ENCODE measurements at places on chromosomes 3 and 15. TPM values are rescaled to one million over a fixed set of nuclear protein-coding genes. Genes with fewer than 3 reads are reported as not detected.
A peak's percentile ranks its signal among the peaks of the same experiment; 100 is the strongest.

- no peaks in the 10 kb centered on the region for H3K27me3 ChIP-seq
- no peaks in the 10 kb centered on the region for H3K36me3 ChIP-seq
- DNase-seq = no peak
- H3K4me1 ChIP-seq = no peaks in the 10 kb centered on the region
Observed at GRCh38 chr15:82168296-82168695, 94.2 kb downstream of the EFL1 start.

DNA sequence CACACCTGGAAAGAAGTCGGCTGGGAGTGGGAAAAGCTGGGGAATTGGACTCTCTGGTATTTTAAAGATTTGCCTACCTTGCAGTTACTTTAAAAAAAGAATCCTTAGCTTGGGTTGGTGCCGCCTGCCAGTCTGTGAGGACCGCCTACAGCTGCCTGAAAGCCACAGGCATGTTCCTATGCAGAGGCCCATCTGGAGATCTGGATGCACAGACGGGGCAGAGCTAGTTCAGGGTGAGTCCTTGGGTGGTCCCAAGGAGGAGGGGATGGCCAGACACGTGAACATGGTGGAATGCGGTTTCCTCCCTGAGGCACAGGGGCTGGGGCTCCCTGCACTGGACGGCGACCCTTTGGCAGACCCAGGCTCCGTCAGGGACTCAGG lies 113.2 kb upstream of the IQSEC1 start:
- no peaks in the 10 kb centered on the region for H3K27me3 ChIP-seq
- H3K36me3 ChIP-seq = no peaks in the 10 kb centered on the region
- no peak for DNase-seq
- H3K4me3 ChIP-seq = no peak overlapping the region

DNA sequence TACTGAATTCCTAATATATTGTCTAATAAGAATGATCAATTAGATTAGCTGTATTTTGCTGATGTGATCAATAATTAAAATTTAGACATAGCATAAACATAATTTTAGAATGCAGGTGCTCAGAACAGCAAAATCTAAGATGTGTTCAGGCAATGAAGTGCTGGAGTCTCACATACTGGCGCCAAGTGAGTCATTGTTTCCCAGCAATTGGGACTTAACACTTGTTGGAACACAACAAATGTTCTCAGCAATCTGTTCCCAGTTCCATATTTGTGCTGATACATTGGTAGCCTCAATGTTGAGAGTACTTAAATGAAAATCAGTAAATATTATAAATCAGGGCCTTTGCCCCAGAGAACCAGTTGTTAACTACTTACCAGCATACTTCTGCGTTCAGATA lies 619.0 kb downstream of the ROBO1 start:
- H3K27me3 ChIP-seq = no peaks in the 10 kb centered on the region
- no peaks in the 10 kb centered on the region for H3K4me1 ChIP-seq
- H3K4me3 ChIP-seq = no peak overlapping the region
- H3K36me3 ChIP-seq = no peaks in the 10 kb centered on the region
- no peak for DNase-seq

DNA sequence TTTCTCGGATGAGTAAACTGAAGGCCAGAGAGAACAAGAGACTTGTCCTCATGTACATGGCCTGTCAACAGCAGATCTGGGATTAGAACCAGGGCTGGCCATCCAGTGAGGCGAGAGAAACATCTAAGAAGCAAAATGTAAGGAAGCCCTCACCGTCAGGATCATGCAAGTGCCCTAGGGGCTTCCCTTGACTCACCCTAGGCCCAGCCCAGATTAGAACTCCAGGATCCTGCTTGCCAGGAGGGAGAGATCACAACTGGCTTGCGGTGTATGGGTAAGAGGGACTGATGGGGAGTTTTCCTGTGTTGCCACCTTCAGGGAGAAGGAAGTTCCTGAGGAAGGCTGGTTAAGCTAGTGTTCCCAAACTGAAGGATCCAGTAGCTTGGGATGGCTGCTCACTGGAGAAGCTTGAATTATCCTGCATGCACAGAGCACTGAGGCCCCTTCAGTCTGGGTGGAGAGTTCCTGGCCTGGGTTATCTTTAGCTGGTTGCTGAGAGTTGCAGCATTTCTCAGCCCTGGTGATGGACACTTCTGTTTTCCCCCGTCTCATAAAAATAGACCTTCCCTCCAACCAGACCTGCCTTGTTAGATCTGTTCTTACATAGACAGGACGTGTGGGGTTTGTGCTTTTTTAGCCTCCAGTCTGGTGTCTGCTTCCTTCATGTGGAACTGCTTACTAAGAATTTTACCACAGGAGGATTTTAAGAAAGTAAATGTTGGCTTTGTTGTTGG lies 28.2 kb upstream of the XIRP1 start:
- no peaks in the 10 kb centered on the region for H3K27me3 ChIP-seq
- DNase-seq = no peak
- H3K36me3 ChIP-seq = no peaks in the 10 kb centered on the region

GRCh38 chr3:56917361-56918110 lies 115.8 kb upstream of the ARHGEF3 start:
- peak overlapping the region; percentile 47 for H3K27ac ChIP-seq
- peak; percentile 39 for DNase-seq
- peaks cover 44% of the 10 kb centered on the region for H3K4me1 ChIP-seq
- H3K36me3 ChIP-seq = no peaks in the 10 kb centered on the region
- H3K4me3 ChIP-seq = no peak overlapping the region

DNA sequence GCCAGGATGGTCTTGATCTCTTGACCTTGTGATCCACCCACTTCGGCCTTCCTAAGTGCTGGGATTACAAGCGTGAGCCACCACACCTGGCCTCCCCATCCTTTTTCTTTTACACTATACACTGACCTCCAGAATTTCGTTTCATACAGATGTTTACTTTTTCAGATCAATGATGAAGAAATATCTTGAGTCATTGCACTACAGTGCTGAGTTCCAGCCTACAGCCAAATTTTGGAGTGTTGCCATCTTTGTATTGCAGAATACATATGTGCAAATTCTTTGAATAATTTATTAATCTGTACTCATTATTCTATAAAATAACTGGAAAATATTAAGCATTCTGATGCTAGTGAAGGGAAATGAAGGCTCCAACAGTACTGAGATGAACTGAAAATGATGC lies 12.5 kb downstream of the ZPLD1 start:
- no peaks in the 10 kb centered on the region for H3K36me3 ChIP-seq
- no peak for DNase-seq
- H3K27ac ChIP-seq = no peak overlapping the region
- no peaks in the 10 kb centered on the region for H3K4me1 ChIP-seq
- no peaks in the 10 kb centered on the region for H3K27me3 ChIP-seq

GRCh38 chr3:141754032-141754431 lies 9.2 kb upstream of the GRK7 start:
- H3K27me3 ChIP-seq = no peaks in the 10 kb centered on the region
- no peak overlapping the region for H3K27ac ChIP-seq
- H3K36me3 ChIP-seq = no peaks in the 10 kb centered on the region
- H3K4me1 ChIP-seq = no peaks in the 10 kb centered on the region
- no peak for DNase-seq
- no peak overlapping the region for H3K4me3 ChIP-seq

- H3K4me1 ChIP-seq = no peaks in the 10 kb centered on the region
- no peak for DNase-seq
- no peaks in the 10 kb centered on the region for H3K36me3 ChIP-seq
- no peaks in the 10 kb centered on the region for H3K27me3 ChIP-seq
- H3K27ac ChIP-seq = no peak overlapping the region
- no peak overlapping the region for H3K4me3 ChIP-seq
Observed at GRCh38 chr3:138222942-138223287, 35.8 kb downstream of the ARMC8 start.

- peaks cover 18% of the 10 kb centered on the region for H3K4me1 ChIP-seq
- H3K27ac ChIP-seq = no peak overlapping the region
- no peak overlapping the region for H3K4me3 ChIP-seq
- no peak for DNase-seq
- no peaks in the 10 kb centered on the region for H3K27me3 ChIP-seq
Observed at GRCh38 chr15:77546050-77546501, 86.6 kb downstream of the LINGO1 start.

DNA sequence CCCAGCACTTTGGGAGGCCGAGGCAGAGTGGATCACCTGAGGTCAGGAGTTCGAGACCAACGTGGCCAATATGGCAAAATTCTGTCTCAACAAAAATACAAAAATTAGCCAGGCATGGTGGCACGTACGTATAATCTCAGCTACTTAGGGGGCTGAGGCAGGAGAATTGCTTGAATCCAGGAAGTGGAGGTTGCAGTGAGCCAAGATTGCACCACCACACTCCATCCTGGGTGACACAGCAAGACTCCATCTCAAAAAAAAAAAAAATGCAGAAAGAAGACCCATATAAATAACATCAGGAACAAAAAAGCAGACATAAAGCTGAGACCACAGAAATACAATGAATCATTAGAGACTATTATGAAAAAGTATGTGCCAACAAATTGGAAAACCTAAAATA lies 235.2 kb upstream of the VEPH1 start:
- no peaks in the 10 kb centered on the region for H3K27me3 ChIP-seq
- no peak overlapping the region for H3K27ac ChIP-seq
- no peak overlapping the region for H3K4me3 ChIP-seq
- no peaks in the 10 kb centered on the region for H3K36me3 ChIP-seq

- DNase-seq = no peak
- no peaks in the 10 kb centered on the region for H3K27me3 ChIP-seq
- H3K27ac ChIP-seq = no peak overlapping the region
- H3K4me3 ChIP-seq = no peak overlapping the region
- H3K4me1 ChIP-seq = no peaks in the 10 kb centered on the region
Observed at GRCh38 chr3:172746475-172746874, 4.1 kb upstream of the ECT2 start.

- no peak overlapping the region for H3K4me3 ChIP-seq
- DNase-seq = no peak
- no peaks in the 10 kb centered on the region for H3K27me3 ChIP-seq
- H3K4me1 ChIP-seq = no peaks in the 10 kb centered on the region
- no peaks in the 10 kb centered on the region for H3K36me3 ChIP-seq
Observed at GRCh38 chr3:26281284-26281985, 341.1 kb upstream of the LRRC3B start.

DNA sequence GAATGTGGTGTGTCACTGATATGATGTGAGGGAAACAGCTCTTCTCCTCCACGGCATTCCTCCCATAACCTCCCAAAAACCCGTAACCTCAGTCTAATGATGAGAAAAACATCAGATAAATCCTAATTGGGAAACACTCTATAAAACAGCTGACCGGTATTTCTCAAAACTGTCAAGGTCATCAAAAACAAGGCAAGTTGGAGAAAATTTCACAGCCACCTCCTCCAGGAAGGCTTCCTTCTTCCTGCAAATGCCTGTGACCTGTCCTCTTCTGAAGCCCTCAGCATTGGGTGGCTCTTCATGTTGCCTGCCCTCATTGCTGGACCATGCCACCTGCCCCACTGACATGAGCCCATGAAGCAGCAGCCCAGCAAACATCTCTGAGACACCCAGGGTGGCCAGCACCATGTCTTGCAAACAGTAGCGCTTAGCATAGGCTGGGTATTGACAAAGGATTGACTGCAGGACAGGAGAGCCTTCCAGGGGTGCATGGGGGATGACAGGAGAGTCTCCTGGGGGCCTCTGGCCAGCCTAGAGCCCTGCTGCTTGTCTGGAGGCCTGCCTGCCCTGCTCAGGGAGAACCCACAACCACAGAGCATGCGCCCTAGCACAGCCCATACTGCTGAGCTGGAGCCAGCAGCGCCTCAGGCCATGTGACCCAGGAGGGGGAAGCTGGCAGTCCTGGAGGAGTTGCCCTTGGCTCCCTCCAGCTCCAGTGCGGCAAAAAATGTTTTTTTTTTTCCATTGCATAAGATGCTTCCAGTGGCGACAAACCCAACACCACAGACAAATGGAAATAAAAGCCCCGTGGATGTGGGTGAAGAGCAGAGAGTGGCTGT lies 49.7 kb downstream of the XXYLT1 start:
- no peaks in the 10 kb centered on the region for H3K4me1 ChIP-seq
- no peaks in the 10 kb centered on the region for H3K36me3 ChIP-seq
- no peaks in the 10 kb centered on the region for H3K27me3 ChIP-seq
- no peak for DNase-seq

DNA sequence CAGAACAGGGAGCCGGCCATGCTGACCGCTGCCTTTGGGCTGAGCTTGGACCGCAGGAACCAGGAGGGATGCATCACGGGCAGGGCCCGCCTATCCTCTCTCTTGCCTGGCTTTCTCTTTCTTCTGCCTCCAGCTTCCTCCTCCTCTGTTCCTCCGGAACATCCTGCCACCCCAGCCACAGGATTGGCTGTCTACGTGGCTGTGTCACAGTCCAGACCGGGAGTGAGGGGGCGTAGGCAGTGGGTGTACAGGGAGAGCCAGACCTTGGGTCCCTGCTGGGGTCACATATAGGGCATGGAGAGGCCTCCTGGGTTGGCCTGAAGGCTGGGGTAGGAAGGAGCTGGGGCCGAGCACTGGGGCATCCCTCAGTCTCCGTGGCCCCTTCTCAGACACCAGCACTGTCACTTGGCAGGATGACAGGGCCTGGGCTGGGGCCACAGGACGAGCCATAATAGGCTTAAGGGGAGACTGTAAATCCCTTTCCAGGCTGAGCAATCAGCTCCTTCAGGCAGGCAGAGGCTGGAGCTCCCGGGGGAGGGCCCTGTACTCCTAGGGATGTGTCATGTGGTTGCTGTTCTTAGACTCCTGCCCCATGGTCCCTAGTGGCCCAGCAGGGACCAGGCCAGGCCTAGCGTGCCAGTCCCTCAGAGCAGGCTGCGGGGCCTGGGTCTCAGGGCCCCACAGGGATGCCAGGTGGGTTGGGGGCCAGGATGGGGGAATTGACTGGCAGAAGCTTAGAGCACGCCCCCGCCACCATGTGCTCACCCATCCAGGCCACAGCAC lies 25.4 kb downstream of the LINGO1 start:
- H3K4me1 ChIP-seq = peaks cover 36% of the 10 kb centered on the region
- H3K27me3 ChIP-seq = no peaks in the 10 kb centered on the region
- H3K36me3 ChIP-seq = no peaks in the 10 kb centered on the region
- no peak for DNase-seq

DNA sequence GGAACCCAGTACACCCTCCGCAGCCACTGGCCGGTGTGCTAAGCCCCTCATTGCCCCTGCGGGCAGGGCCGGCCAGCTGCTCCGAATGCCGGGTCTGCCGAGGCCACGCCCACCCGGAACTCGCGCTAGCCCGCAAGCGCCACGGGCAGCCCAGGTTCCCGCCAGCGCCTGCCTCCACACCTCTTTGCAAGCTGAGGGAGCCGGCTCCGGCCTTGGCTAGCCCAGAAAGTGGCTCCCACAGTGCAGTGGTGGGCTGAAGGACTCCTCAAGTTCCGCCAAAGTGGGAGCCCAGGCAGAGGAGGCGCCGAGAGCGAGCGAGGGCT lies 81.4 kb upstream of the BCHE start:
- no peak overlapping the region for H3K4me3 ChIP-seq
- H3K27me3 ChIP-seq = no peaks in the 10 kb centered on the region
- no peaks in the 10 kb centered on the region for H3K4me1 ChIP-seq
- no peak overlapping the region for H3K27ac ChIP-seq

GRCh38 chr3:175404027-175404426 lies 544.9 kb downstream of the NAALADL2 start:
- no peak for DNase-seq
- no peaks in the 10 kb centered on the region for H3K36me3 ChIP-seq
- H3K27ac ChIP-seq = no peak overlapping the region
- no peaks in the 10 kb centered on the region for H3K27me3 ChIP-seq
- H3K4me3 ChIP-seq = no peak overlapping the region

GRCh38 chr3:44962621-44963393 lies 13.2 kb downstream of the ZDHHC3 start:
- H3K27me3 ChIP-seq = no peaks in the 10 kb centered on the region
- no peaks in the 10 kb centered on the region for H3K36me3 ChIP-seq
- H3K4me1 ChIP-seq = peaks cover 4% of the 10 kb centered on the region
- H3K4me3 ChIP-seq = no peak overlapping the region
- no peak overlapping the region for H3K27ac ChIP-seq
- DNase-seq = no peak

The GHSR gene
- not detected for total RNA-seq

The FBXO40 gene
- not detected for total RNA-seq

The RFX7 gene
- total RNA-seq = 8.7 TPM

The ARHGEF26 gene
- 8.6 TPM for total RNA-seq

The NPAP1 gene
- total RNA-seq = under 0.01 TPM

The ANKUB1 gene
- total RNA-seq = not detected
